ENCODE measurements at places on chromosomes 16 and 17.

- peak; percentile 79 for DNase-seq
Observed at GRCh38 chr16:70778901-70779309, 22.1 kb downstream of the VAC14 start.

- DNase-seq = no peak
Observed at GRCh38 chr17:9261081-9262012, 240.0 kb downstream of the NTN1 start.

- no peak for DNase-seq
Observed at GRCh38 chr17:40538019-40538935, 27.0 kb downstream of the CCR7 start.

- no peak for DNase-seq
Observed at GRCh38 chr16:87569601-87570571, 32.4 kb upstream of the JPH3 start.

DNA sequence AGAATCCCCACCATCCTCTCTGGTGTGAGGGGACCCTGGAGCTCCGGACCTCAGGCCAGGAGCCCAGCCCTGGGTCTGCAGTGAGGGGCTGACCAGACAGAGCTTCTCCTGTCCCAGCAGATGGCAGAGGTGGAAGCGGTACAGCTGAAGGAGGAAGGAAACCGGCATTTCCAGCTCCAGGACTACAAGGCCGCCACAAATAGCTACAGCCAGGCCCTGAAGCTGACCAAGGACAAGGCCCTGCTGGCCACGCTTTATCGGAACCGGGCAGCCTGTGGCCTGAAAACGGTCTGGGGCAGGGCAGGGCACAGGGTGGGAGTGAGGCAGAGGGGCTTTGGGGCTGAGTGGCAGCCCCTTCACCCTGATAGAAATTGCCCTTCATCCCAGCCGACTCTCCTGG, 527 bp downstream of the UNC45B start:
- no peak for DNase-seq

- no peak for DNase-seq
Observed at GRCh38 chr17:17140590-17140980, 65.5 kb downstream of the PLD6 start.

DNA sequence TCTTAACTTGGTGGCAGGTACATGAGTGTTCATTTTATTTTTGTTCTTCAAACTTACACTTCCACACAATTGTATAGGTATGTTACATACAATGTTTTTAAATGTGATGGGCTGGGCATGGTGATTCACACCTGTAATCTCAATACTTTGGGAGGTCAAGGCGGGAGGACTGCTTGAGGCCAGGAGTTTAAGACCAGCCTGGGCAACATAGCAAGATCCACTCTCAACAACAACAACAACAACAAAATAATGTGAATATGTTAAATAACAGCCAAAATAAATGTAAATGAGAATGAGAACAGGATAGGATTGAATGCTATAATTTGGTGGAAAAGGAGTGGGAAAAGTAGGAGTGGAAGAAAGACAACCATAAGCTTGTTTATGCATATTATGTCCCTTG, 2.6 kb downstream of the NSMCE1 start:
- no peak for DNase-seq

GRCh38 chr17:79792984-79793923, 3.6 kb downstream of the CBX8 start:
- DNase-seq = no peak

GRCh38 chr16:23148513-23149266, 562 bp downstream of the USP31 start:
- no peak for DNase-seq

DNA sequence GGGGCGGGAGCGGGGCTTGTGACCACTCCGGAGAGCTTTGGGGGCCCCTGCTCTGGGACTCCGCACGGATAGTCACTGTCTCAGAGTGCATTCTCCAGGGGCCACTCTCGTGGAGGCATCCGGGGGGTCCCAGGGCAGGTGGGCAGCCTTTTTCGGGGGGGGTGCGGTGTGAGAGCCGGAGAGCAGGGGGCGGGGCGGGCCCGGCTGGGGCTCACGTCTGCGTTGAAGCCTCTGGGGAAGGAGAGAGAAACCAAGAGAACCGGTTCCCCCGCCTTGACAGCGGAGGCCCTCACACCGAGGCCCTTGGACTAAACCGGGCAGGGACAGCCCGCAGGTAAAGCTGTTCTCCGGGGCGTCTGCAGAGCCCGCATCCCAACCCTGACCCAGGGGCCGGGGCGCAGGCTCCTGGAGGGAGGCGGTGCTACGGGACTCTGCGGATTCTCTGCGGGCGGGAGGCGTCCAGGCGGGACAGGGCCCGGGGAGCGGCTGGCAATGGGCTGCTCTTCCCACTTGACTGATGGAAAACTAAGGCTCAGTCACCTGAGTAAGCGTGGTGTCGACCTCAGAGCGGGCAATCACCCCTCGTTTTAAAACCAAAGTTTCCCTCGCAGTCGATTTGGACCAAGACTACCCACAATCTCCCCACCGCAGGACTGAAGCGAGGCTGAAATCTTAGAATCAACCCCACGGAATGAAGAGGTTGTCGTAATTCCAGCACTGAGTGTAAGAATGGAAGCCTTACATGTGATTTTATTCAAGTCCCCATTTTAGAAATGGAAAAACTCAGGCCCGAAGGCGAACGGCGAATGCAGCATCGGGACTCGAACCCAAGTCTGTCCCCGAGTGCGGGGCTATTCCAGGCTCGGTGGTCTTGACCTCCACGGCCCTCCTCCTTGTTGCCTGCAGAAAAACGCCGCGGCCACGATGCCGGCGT, 49.6 kb upstream of the AMZ2 start:
- DNase-seq = no peak

- no peak for DNase-seq
Observed at GRCh38 chr17:48492401-48493298, 38.2 kb downstream of the HOXB1 start.

- DNase-seq = no peak
Observed at GRCh38 chr17:60327134-60327900, 64.6 kb downstream of the USP32 start.

DNA sequence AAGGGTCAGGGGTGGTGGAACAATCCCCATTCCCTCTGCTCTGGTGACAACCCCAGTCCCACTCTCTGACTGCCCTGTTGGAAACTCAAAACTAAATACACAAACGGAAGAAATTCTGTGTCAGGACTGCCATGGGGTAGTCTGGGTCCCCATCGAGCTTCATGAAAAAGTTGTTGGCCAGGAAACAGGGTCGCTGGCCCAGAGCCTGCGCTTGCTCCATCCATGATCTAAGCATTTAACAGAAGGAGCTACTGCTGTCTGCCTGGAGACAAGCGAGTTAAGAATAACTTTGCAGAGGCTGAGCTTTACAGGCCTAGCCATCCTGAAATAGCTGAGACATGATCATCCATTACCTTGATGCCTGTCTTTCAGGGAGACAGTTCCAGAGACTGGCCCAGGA, 32.4 kb upstream of the MYH10 start:
- no peak for DNase-seq

DNA sequence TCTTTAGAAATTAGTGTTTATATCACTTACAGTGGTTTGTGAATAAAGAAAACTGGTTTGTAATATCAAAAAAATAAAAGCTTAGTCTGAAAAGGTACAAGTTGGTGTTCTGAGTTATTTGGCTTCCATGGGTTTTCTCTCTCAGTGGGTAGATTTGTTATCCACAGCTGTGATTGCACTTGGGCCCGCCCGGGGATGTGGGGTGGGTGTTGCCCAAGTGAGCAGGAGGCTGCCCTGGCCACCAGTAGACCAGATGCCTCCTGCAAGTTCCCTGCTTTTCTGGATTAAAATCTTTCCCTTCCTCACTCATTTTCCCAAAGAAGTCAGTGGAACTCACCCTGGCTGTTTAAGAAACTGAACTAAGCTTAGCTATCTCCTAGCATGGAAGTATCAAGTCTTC, 380.6 kb downstream of the RBFOX1 start:
- DNase-seq = no peak

DNA sequence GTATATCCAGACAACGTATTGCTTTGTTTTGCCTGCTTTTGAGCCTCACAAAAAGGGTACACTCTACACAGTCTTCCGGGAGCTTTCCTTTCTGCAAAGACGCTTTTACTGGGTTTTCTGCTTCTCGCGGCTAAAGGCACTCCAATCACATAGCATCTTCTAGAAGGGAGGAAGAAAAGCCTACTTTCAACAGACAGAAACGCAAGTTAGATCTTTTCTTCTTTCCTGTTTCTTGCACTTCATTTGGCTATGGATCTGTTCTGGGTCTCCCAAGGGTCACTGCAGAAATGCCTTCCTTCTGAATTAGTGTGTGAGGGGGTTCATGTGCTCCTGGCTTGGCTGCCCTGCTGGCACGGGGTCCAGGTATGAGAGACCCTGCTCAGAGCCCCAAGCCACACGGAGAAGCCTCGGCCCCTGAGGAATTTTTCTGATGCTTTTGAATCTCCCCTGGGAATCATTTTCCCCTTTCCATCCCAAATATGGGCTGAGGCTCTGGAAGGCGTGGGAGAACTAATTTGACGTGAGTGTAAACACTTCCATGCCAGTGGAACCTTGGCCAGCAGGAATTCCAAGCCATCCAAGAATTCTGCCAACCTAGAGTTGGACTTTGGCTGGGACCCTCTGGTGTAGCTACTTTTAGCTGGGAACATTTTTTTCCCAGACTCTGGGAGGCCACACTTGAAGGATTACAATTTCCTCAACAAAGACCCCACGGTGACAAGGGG, 49.6 kb upstream of the NKD1 start:
- no peak for DNase-seq

- DNase-seq = peak; percentile 99
Observed at GRCh38 chr17:8153957-8154607, 1.9 kb upstream of the PER1 start.

DNA sequence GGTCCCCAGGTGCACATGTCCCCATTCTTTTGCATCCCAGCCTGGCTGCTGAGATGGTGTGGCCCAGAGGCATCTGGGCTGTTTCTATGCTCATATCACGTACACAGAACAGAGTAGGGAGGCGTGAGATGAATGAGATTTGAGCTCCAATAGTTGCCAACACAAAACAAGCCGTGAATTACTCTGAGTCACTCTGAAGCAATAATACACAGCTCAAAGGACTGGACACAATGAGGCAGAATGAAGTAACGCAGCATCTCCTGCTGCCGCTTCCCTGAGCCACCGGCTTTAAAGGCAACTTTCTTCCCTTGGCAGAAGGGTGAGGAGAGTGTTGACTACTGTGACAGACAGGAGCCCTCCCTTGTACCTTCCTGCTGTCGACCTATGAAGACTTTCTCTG, 33.9 kb upstream of the CLEC18B start:
- DNase-seq = no peak

DNA sequence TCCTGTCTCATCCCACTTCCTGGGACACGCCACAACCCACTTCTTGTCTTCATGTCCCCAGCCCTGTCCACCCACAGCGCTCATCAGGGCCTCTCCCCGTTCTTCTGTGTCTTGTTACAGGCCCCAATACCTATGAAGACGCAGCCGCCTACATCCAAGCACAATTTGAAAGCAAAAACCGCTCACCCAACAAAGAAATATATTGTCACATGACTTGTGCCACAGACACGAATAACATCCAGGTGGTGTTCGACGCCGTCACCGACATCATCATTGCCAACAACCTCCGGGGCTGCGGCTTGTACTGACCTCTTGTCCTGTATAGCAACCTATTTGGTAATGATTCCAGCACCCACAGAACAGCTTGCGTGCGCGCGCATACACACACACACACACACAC, 70.6 kb downstream of the AMFR start:
- DNase-seq = no peak

- DNase-seq = peak; percentile 83
Observed at GRCh38 chr17:50908860-50909764, 43.0 kb upstream of the TOB1 start.

GRCh38 chr16:46729326-46729995, 18.7 kb downstream of the MYLK3 start:
- no peak for DNase-seq

- DNase-seq = peak; percentile 92
Observed at GRCh38 chr16:89395150-89396142, 94.9 kb downstream of the ANKRD11 start.

GRCh38 chr17:39939588-39940419, 12.3 kb downstream of the LRRC3C start:
- DNase-seq = no peak

DNA sequence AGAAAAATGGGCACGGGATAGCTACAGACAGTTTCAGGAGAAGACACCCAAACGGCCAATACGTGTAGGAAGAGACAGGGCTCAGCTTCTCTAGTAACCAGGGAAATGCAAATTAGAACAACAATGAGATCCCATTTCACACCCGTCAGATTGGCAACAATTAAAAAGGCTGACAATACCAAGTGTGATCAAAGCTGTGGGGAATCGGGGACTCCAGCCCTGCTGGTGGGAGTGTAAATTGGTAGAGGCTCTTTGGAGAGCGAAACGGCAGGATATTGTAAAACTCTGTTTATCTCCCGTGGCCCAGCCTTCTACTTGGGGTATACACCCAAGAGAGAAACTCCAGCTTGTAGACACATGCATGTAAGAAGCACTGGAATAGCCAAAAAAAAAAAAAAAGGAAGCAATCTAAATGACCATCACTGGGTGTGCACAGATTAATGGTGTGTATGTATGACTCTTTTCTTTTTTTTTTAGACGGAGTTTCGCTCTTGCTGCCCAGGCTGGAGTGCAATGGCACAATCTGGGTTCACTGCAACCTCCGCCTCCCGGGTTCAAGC, 27.5 kb downstream of the MYBBP1A start:
- no peak for DNase-seq

- no peak for DNase-seq
Observed at GRCh38 chr17:60724647-60725046, 47.0 kb downstream of the BCAS3 start.

DNA sequence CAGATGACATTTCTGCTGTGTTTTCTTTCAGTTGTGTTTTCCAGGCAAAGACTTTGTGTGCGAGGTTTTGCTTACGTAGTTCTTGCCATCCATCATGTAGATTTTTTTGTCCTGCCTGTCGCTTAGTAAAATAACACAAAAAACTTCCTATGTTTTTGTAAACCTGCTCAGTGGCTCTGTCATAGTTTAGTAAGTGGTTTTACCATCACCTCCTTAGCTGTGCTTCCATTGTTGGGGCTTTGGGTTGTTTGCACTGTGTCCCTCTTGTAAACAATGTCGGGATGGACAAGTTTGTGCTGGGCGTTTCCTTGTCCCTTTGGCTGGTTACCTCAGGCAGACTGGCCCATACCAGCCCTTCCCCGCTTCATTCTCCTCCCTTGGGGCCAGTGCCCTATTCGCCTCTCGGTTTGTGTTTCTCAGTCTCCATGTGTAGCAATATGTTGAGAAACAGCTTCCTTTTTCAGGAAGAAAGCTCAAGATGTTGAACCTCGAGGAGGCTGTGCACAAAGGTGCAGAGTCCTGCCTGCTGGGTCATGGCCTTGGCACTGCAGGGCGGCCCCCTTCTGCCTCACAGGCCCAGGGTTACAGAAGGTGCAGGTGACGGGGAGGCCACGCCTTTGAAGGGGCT, 74.6 kb downstream of the KSR1 start:
- no peak for DNase-seq

DNA sequence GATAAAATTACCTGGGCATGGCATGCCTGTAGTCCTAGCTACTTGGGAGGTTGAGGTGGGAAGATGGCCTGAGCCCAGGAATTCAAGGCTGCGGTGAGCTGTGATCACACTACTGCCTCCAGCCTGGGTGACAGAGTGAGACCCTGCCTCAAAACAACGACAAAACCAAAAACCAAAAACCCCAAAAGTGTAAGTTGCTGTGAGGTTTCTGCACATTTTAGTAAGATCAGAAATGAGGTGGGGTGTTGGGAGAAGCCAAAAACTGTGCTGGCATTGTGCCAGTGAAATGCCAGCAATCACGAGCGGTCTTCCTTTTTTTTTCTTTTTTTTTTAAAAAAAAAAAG, 114.6 kb downstream of the PITPNC1 start:
- DNase-seq = no peak

- no peak for DNase-seq
Observed at GRCh38 chr17:28086519-28086918, 44.0 kb downstream of the NLK start.

GRCh38 chr16:47644166-47644565, 183.0 kb downstream of the PHKB start:
- peak; percentile 81 for DNase-seq
